Activated CD4-positive, alpha-beta T cell treated with anti-CD3 and anti-CD28 coated beads for 36 hours (primary cell): ENCODE measurements at places on chromosomes 5 and 9.
A peak's percentile ranks its signal among the peaks of the same experiment; 100 is the strongest.

GRCh38 chr5:156164306-156164705 lies 162.7 kb upstream of the SGCD start:
- no peak for DNase-seq

- peak; percentile 65 for DNase-seq
Measured at GRCh38 chr5:1479581-1480188, 34.4 kb upstream of the SLC6A3 start.

DNA sequence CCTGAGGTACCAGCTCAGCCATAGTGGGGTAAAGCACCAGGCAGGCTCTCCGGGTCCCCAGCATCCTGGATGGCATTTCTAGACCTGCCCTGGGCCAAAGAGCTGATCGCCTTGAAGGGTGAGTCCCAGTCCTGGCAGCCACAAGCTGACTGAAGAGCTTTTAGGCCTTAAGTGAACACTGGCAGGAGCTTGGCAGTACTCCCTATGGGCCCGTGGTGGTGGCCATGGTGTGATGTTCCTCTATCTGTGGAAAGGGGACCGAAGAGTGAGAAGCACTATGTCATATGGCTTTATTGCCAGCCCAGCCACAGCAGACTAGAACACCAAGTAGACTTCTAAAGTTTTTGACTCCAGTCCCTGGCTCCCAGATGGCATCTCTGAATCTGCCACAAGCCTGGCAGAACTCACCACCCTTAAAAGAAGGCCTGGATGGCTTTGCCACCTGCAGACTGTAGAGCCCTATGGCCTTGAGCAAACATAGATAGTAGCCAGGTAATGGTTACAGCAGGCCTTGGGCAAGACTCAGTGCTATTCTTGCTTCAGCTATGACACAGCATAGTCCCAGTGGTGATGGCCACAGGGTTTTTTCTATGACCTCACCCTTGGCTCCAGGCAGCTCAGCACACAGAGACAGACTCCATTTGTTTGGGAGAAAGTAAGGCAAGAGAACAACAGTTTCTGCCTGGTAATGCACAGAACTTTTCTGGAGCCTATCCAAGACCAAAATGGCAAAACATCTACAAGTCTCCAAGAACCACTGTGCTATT lies 801.5 kb upstream of the DMAC1 start:
- no peak for DNase-seq

GRCh38 chr9:69331444-69331843 lies 6.4 kb downstream of the ENTREP1 start:
- DNase-seq: no peak

- DNase-seq: no peak
Measured at GRCh38 chr5:158288272-158288657, 429.3 kb upstream of the CLINT1 start.

- no peak for DNase-seq
Measured at GRCh38 chr5:127826011-127826410, 122.8 kb downstream of the CCDC192 start.

DNA sequence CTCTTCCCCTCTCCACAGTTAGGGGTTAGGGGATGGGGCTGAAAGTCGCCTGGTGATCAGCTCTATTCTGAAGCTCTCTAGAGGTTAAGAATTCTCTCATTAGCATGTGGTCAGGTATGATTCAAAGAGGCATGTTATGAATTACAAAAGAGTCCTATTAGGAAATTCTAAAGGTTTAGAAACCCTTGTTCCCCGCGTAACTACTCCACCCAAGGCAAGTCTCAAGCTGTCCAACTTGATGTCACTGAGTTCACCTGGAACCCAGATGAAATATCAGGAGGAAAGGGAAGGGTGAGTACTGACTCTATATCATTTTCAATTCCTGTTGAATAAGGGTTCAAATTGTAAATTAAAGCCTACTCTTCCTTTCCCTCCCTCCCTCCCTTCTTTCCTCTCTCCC lies 18.1 kb upstream of the RNF145 start:
- no peak for DNase-seq

GRCh38 chr9:70318002-70318401 lies 59.2 kb downstream of the SMC5 start:
- DNase-seq: no peak

DNA sequence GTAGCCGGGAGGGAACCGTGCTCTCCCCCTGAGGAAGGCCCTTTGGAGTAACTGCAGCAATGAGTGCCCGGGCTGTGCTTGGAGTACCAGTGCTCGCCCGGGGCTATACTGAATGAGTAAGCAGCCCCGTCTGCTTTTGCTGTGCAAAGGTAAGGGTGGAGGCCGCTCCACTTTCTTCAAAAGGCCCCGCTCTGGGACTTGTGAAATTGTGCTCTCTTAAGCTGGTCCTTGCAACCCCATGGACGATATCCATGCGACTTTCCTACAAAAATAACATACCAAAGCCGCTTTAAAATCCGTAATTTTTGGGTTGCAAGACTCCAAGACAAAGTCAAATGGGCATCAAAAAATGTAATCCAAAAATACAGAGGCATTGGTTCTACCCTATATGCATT lies 578 bp upstream of the TNFAIP8 start:
- DNase-seq: peak; percentile 77

- no peak for DNase-seq
Measured at GRCh38 chr5:93017849-93018248, 563.2 kb downstream of the NR2F1-AS1 start.

- DNase-seq: no peak
Measured at GRCh38 chr5:124134941-124135340, 611.5 kb downstream of the ZNF608 start.

DNA sequence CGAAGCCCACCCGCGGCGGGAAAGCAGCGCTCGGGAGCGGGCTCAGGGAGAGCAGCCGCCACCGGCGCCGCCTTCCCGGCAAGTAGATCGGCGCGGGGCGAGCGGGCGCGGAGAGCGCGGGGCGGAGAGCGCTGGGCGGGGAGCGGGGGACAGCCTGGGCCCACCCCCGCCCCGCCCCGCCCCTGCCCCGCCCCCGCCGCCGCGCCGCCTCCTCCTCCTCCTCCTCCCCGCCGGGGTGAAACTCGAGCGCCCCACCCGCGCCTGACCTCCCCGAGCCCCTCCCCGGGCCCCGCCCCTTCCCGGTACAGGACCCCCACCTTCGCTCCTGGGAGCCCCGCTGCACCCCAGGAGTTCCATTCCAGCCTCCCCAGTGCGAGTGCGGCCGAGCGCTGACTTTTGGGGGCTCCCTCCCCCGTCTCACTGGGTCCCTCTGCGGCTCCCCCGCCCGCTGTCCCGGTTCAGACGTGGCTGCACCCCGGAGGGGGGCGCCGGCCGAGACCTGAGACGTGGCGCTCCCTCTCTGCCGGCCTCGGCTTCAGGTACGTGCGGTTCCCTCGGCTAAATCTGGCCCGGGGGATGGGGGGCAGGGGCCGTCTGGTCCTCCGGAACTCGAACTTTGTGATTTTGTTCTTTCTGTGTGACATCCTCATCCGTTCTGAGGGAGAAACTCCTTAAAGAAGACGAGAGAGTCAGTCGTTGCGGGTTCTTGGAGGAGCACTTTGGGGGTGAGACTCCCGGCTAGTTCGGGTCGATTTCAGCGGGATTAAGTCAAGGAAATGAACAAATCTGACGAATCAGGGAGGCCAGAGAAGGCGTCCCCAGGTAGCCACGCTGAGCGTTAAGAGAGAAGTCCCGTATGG lies at the start of gene SEMA5A:
TSS of gene SEMA5A (minus strand) at position 84 of the 860 bp plus-strand sequence. CDS start 166,129 bp downstream, outside the sequence.
- DNase-seq: peak; percentile 20

DNA sequence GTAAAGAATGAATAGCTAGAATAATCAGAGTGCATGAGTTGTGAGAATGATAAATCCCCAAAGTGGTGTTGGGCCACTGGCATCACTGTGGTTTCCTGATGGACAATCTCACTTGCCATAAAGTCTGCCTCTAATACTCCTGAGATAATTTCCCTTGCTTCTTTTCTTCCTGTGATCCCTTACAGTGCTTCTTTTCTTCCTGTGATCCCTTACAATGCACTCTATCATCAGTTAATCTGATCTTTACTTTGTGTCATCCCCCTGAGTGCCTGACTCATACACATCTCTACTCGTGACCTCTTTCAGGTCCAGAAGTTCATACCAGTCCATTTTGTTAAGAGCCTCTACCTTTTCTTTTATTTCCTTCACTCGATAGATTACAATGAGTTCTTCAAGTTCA lies 418.3 kb downstream of the HCN1 start:
- no peak for DNase-seq

- no peak for DNase-seq
Measured at GRCh38 chr5:38527475-38527874, 29.0 kb downstream of the LIFR start.

- peak; percentile 76 for DNase-seq
Measured at GRCh38 chr5:14816999-14817761, 54.4 kb downstream of the ANKH start.

GRCh38 chr9:89922099-89922498 lies 317.3 kb downstream of the GADD45G start:
- DNase-seq: no peak

DNA sequence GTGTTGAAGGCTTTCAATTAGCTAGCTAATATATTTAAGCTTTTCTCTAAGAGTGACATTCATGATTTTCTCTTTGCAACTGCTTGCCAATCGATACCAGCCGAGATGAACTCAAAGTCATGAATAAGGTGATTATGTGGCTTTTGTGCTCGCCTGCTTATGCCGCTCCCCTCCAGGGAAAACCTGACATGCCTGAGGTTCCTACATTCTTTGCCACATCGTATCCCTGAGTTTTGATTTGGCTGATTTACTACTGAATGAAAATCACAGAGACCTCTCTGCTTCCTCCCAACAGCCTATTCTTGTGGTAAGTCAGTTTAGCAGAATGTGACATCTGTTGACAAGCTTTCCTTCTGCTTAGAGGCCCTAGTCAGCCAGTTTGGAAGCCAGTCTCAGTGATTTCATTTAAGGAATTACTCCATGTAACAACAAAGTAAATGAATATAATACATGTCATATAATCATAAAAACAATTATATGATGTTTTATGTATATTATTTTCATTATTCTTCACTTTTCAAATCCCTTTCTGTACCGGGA lies 513.4 kb downstream of the CSNK1G3 start:
- DNase-seq: no peak

- DNase-seq: no peak
Measured at GRCh38 chr9:106092083-106092482, 397.7 kb downstream of the TMEM38B start.

DNA sequence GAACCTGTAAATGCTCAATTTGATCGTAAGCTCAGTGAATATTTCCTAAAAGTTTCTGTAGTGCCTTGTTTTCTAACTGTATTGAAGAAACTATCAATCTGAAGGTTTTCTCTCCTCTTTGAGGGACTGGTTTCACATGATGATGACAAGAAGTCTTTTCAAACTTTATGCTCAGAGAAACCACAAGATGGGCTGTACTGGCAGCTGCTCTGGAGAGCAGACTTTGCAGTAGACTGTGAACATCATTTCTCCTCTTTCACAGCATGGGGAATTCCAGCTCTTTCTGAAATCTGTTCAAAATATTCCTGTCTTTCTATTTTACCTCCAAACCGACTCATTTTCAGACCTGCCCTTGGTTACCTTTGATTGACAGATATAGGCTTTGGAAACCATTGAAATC lies 194.4 kb downstream of the IZUMO3 start:
- DNase-seq: no peak

GRCh38 chr5:137336565-137337120 lies 162.5 kb downstream of the SPOCK1 start:
- DNase-seq: no peak
